ENCODE measurements at places on chromosomes 2 and 18.

GRCh38 chr2:38432820-38433606 lies 55.9 kb upstream of the ATL2 start:
- DNase-seq: no peak

GRCh38 chr2:8036366-8036765 lies 645.5 kb upstream of the ID2 start:
- DNase-seq: peak; percentile 24

DNA sequence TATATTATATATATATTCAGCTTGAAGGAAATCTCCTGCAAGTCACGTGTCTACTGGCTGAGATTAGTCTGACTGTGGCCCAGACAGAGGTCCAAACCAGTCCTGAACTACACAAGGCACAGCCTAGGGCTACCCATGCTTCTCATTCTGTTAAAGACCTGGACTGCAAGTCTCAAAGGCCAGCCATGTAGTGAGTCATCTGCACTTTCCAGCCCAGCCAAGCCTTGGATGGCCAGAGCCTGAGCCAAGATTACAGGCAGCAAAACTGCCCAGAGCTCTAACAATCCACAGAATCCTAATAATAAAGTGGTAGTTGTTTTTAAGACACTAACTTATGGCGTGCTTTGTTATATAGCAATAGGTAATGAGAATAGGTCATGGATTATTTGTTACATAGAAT lies 259.6 kb downstream of the SS18 start:
- DNase-seq: peak; percentile 90

DNA sequence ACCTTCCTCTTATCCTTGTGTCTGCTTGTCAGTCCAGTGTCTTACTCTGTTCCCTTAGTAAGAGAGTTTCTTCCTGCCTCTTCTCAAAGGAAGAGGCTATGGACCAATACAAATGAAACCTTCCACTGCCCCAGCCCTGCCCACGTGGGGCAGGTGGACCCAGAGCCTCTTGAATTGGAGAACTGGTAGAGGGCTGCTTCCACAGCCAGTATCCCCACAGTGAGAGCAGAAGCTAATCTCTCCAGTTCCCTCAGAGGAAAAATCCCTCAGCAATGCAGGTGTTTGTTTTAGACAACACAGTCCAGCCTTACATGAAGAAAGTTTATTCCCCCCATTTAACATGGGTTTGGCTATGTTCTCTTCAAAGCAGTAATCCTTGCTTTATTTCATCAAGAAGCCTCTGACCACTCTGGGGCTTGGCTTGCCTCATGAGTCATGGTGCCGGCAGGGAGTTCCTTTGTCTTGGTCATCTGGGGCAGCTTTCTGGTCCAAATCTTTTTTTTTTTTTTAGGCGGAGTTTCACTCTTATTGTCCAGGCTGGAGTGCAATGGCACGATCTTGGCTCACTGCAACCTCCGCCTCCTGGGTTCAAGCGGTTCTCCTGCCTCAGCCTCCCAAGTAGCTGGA lies 6.5 kb upstream of the CYBRD1 start:
- peak; percentile 91 for DNase-seq

- no peak for DNase-seq
These were observed 180.8 kb upstream of the PID1 start for GRCh38 chr2:229451852-229452251.

DNA sequence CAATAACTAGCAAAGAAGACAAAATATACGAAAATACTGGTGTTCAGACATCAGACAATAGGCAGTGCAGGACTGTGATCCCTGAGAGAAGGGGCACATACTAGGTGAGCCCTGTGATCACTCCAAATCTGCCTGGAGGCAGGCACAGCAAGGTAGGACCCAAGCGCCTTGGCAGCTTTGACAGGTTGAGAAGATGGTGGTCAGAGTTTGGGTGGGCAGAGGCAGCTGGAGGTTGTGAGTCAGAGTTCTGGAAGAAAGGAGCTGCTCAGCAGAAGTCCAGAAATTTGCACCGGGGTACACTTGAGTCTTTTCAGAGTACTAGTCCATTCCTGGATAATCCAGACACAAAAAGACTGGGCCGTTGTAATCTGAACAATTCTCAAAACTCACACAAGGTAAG lies 14.0 kb downstream of the KIF1A start:
- DNase-seq: no peak

DNA sequence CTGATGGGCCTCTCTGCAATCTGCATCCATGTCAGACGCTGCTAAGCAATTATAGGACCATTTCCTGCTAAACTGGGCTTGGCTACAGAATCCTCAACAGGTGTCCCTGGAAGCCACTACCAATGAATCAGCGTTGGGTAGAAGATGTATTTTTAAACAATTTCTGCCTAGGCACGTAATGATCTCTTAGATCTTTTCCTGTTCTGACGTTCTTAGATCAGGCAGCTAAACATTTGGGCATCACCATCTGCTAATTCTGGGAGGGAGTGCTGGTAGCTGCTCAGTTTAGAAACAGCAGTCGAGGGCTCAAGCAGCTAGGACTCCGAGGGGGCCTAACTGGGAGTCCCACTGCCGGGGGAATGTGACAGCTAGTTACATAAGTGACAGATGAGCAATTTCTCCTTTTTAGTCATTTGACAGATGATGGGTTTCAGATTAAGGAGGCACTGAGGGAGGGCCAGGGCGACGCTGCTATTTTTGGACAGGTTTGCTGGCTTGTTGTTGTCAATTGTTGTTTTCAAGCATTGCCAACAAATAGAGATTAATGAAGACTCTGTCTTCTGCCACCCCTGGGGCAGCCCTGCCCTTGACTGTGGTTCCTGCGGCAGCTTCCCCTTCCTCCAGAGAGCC lies 92.7 kb downstream of the MRO start:
- DNase-seq: no peak

DNA sequence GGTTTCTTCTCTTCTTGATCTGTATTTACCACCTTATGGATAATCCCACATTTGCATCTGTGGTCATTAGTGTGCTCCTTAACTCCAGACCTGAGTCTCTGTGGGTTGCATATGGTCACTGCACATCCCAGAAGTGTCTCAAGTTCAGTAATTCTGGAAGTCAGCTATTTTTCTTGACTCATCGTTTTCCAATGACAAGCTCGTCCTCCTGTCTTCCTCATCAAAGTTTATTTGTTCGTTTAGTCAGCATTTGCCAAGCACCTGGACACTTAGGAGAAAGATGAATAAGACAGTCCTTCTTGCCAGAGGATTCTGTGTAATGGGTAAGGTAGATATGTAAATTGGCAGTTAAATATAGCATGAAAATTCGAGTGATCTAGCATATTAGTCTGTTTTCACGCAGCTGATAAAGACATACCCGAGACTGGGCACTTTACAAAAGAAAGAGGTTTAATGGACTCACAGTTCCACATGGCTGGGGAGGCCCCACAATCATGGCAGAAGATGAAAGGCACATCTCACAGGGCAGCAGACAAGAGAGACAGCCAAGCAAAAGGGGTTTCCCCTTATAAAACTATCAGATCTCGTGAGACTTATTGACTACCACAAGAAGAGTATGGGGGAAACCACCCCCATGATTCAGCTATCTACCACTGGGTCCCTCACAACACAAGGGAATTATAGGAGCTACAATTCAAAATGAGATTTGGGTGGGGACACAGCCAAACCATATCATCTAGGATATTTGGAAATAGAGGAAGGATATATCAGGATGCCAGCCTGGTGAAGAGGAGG lies 19.4 kb downstream of the FASTKD2 start:
- no peak for DNase-seq

GRCh38 chr2:55598056-55598795 lies 19.2 kb downstream of the PPP4R3B start:
- no peak for DNase-seq

DNA sequence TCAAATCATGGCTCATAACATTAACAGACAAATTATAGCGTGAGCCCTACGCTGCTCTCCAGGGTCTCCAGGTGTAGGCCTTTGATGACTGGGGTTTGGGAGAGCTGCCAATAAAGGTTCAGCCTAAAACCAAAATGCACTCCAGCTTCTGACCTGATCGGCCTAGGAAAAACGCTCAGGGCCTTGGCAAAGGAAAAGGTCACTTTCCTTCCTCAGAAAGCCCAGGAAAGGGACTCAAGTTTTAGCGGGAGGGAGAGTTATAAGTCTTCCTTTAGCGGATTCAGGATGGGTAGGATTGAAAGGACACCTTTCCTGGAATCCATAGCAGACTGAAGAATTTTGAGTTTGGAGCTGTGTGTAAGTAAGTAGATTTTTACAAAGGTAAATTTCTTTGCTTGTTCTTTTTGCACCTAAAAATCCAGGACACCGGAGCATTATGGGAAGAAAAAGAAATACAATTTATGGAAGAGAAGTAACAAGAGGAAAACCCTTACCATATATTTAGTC lies 8.8 kb downstream of the EVX2 start:
- no peak for DNase-seq

DNA sequence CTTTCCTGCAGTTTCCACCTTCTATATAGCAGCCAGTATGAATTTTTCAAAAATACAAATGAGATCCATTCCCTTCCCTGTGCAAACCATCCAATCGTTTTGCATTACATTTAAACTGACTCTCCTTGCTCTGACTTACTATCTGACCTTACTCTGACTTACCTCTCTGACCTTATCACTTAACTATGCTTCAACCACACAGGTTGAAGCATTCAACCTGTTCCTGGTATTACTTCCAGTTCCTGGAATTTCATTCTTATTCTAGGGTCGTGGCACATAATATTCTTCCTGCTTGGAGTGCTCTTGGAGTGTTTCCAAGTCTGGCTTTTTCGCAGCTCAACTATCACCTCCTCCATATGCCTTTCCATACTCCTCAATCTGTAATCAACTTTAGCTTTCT lies 850.6 kb upstream of the CHAC2 start:
- no peak for DNase-seq

GRCh38 chr2:110993557-110994231 lies 127.0 kb upstream of the BCL2L11 start:
- no peak for DNase-seq

All from GM23248 (cell line).